ENCODE measurements at places on chromosomes 1 and 21.

DNA sequence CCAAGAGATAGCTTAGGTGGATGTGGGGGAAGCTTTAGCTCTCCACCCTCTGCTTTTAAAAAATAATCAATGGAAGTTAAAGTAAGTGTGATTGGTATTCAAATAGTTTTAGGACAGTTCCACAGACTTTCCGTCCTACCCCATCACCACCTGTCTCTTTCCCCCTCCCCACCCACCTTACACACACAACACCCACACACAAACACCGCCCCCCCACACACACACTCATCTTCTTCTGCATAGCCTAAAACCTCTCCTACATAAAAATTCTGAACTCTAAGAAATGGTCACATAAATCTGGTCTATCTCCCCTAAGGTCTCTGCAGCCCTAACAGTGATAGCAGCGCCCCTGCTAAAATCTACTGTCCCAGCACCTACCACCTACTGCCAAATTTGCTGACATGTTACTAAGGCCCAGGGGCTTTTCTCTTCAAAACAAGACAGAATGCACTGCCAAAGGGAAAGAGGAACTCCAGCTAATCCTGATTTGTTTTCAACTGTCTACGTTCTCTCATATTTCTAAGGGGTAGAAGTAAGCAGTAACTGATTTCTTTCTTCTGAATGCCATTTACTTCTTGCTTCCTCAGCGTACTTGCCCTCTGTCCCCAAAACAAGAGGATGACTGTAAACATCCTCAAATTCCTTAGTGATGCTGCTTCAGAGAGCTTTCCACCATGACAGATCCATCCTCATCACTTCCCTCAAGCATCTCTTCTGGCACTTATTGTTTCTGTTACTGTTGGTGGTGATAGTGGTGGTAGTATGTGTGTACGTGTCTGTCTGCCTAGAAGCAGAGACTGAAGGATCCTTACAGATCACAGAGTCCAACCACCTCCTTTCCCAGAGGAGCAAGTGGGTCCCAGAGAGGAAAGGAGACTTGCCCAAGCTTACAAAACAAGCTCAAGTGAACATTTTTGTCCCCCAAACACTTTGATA lies 56.8 kb downstream of the LUZP1 start:
- DNase-seq, result no peak

GRCh38 chr1:202567738-202568137 lies 142.5 kb downstream of the SYT2 start:
- no peak for DNase-seq

DNA sequence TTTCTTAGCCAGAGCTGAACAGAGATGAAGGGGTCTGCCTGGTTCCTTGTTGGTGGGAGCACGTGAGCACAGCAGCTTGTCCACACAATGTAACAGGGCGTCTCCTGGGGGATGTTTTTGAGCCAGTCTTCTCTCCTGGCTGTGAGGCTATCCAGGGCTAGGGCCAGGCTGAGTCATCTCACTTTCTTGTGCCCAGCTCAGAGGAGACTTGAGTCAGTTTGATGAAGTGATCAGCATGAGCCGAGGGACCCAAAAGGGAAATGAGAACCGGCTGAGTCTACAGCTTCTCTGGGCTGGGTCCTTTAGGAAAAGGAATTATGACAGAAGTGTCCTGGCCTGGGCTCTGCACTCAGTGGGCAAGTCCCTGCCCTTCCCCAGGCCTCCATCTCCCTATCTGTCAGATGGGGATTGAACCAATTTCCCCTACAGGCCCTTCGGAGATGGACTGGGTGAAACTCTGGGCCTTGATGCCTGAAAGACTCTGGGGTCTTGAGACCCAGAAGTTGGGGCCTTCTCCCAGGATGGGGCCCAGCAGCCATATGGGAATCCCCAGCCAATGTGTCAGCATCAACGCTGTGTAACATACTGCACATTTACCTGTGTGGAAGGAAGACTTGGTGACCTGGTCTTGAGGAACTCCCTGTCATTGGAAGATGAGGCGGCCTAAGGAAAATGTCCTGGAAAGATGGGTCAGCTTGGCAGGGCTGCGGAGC lies 36.6 kb downstream of the DMRTB1 start:
- no peak for DNase-seq

GRCh38 chr1:221850470-221851187 lies 108.7 kb upstream of the DUSP10 start:
- no peak for DNase-seq

DNA sequence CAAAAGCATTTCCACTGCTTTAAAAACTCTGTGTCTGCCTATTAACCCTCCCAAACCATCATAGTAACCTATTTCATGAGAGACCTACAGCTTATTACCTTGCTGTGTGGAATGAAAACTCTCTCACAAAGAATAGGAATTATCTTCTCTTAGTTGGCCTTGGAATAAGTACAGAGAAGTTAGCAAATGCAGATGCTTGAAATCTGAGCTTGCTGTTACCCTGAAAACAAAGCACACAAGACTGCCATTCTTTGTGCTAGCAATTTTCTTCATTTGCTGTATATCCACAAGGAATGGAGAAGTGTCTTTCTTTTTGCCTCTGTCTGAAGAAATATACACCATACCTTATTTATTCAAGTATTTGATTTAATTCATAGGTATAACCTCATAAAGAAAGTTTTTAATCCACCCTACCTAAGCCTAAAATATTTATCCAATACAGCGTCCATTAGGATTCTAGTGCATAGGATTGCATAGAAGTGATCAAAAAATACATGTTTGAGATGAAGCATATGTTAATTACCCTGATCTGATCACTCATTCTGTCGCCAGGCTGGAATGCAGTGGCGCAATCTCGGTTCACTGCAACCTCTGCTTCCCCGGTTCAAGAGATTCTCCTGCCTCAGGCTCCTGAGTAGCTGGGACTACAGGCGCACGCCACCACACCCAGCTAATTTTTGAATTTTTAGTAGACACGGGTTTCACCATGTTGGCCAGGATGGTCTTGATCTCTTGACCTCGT lies 451.1 kb downstream of the LTN1 start:
- DNase-seq, result no peak

- no peak for DNase-seq
These were observed 2.0 kb downstream of the LORICRIN start for GRCh38 chr1:153261281-153262069.

GRCh38 chr1:192973988-192974387 lies 85.2 kb downstream of the UCHL5 start:
- DNase-seq, result no peak

DNA sequence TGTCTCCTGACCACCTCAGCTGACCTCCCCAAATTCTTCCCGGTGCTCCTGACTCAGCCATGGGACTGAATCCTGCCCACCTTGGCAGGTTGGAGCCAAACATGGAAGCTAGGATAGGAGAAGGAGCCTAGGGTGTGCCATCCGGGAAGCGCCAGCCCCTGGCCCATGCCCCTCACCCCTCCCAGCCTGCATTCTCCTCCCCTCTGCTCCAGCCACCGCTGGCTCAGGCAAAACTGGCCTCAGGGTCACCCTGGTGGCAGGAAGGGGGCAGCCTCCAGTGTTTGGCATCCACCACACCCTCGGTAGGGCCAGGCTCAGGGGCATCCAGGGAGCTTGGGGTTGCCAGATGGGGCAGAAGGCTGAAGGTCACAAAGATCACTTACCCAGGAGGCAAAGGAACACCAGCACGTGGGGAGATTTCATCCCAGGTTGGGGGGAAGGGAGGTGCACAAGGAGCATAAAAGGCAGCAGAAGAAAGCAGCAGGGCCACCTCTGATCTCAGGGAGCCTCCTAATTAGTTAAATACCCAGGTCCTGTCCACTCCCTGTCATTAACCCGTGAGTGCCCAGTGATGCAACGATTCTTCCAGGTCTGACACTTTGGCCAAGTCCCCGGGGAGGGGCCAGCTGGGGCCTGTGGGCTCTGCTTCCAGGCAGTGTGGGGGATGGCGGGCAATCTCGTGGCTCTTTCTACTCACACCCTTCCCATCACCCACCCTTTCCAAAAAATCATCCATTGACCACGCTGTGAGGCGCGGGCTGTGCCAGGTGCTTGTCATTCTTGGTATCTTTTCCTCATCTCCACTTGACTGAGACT lies at the start of gene PLA2G2E:
TSS of gene PLA2G2E (minus strand) at position 481 of the 816 bp plus-strand sequence. CDS start at position 423, 58 bp downstream.
- DNase-seq, result no peak

DNA sequence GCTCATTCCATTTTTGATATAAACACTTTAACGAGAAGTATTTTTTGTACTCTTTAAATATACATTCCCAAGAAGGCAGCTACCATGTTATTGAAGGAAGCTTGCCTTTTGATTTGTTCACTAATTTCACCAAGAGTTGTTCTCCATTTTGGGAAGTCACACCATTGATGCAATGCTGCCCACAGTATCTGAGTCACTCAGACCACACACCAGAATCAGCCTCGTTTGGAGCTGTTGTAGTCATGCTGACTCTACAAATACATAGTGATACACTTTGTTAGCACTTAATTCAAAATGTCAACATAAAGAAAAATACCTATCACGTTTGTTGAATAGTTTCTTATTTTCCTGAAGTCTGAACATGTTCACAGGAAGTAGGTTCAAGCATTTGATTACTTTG lies 78.7 kb downstream of the PAPPA2 start:
- DNase-seq, result no peak

DNA sequence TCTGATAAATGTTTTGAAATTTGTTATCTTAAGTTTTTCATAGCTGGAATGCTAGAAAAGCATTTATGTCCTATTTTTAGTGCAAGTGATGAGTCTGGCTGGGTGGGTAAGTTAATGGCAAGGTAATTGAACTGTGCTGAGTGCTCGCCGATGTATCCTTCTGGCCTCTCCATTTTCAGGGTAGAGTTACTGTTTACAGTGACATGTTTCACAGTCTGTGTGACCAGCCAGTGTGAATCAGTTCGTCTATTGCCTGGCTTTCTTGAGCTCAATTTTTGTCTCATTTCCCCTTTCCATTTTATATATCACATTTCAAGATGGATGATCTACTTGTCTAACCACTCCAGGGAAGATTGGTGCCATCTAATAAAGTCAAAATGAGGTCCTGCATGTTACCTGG lies 44.1 kb downstream of the ITSN1 start:
- no peak for DNase-seq

DNA sequence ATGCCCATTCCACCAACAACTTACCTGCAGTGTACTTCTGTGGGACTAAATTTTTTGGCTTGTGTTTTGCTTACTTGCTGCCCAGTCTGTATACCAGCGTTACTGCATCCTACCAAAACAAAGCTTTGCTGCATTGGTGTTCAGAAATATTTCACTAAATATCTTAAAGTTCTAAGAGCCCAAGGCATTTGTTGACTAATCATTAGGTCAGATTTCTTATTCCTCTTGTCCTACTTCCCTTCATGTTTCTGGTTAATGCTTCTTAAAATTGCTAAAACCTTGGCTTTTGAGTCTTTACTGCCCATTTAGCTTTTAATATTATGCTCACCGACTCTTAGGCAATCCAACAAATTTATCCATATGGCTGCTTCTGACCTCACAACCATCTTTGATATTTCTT lies 161.8 kb downstream of the DPYD start:
- no peak for DNase-seq

- DNase-seq, result no peak
These were observed 24.3 kb downstream of the VAV3 start for GRCh38 chr1:107940701-107941100.

- DNase-seq, result no peak
These were observed 2.1 kb downstream of the S100A16 start for GRCh38 chr1:153610811-153611301.

DNA sequence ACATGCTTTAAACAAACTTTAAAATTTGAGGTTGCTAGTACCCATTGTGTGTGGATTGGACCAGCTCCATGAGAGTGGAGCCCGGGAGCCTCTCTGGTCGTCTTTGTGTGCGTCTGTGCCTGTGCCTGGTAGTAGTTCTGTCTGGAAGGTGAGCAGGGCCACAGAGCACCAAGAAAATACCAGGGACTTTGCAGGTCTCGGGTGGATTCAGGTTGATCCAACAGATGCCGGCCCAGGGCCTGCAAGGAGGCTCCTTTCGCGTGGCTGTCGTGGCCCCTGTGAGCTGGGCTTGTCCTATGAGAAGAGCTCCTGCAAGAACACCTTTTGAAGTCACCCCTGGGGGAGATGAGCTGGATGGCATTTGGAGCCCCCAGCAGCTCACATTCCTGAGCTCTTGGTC lies 28.3 kb downstream of the COL18A1 start:
- DNase-seq, result no peak

Measured in naive thymus-derived CD8-positive, alpha-beta T cell (primary cell).